ENCODE measurements at places on chromosomes 12 and 14.

- DNase-seq = no peak
These were observed 47.1 kb downstream of the TBX3 start for GRCh38 chr12:114636723-114637480.

GRCh38 chr12:33628087-33628486 lies 188.5 kb upstream of the SYT10 start:
- no peak for DNase-seq

DNA sequence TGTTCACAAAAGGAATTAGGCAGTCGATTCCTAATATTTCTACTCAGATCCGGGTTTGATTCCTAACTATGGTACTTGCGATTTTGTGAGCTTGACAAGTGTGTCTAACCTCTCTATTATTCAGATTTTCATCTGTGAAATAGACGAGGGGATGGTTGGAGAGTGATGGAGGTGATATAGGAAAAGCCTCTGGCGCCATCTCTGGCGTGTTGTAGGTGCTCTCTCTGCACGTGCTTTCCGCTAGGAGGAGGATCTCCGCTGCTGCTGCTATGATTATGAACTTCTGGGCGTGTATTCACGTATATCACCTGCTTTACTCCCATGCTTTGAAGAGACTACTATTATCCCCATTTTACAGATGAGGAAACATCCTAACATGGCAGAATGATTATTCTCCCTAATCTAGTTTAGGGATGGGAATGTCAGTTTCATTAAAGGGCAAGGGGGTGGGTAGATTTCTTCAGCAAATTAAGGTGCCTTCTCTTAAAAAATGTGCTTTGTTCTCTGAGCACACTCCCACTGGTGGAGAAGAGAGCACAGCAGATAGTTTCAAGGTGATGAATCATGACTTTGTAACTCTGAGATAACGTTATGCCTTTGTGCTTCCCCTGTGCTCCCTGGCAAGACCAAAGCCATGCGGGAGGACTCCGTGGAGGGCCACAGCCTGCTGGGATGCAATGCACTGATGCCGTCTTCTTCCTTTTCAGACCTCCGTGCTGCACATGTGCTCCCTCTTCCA lies 97.1 kb downstream of the PRIMA1 start:
- DNase-seq = no peak

- no peak for DNase-seq
These were observed 28.5 kb upstream of the PNMA1 start for GRCh38 chr14:73742520-73743238.

DNA sequence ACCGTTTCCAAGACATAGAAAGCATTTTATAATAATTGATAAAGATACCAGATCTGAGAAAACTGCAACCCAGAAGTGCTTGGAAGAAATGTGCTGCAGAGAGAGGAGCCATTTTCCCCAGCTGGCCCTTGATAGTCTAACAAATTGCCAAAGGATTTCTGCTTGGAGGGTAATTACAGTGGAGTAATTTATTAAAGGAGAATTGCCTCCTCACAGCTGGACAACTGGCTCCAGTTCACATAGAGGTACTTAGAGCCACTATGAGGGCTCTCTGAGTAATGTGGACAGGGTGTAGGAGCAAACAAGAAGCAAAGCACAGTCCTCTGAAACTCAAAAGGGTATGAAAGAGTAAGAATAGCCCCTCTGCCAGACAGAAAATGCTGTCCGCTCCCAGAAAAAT lies 335.6 kb downstream of the SYT1 start:
- DNase-seq = no peak

DNA sequence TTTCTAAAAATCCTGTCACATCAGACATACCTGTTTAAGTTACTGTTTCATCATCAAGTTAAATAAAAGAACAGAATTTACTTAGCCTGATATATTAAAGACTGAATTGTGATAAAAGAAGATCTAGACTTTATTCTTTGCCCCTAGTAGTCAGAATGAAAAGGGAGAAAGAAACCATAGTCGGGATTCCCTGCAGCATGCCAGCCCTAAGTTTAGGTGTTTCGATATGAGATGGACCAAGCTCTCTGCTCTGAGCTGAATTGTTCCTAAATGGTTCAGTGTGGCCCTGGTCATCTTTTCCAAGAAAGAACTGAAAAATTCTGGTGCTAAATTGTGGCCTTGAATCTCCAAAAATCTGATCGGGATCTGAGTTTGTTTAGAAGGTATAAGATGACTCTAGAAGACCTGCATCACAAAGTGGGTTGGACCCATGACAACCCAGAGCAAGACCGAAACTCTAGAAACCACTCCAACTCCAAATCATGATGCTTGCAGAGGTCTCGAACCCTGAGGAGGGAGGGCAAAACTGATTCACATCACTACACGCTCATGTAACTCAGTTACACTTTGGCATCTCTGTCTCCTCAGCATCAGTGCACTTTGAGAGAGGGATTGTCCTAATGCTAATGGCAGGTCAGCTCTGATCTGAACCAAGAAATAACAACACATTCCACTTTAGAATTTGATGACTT lies 15.7 kb downstream of the PTGER2 start:
- DNase-seq = no peak

GRCh38 chr14:74904635-74905503 lies 18.2 kb downstream of the RPS6KL1 start:
- no peak for DNase-seq

DNA sequence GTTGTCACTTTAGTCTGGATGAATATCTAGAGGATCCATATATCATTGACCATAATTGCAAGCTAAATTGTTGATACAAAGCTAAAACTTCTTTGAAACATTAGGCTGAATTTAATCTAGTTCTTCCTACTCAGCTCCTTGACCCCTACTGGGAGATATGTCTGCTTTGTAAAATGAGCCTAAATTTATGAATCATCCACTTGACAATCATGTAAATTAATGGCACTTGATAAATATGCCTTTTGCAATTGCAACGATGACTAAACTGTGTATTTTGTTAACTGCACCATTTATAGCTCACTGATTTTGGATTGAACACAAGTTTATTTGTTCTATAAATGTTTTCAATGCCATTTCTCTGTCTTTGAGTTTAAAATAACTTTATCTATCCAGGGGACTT lies 1616.5 kb upstream of the FLRT2 start:
- DNase-seq = no peak

GRCh38 chr14:83757916-83758315 lies 1772.0 kb upstream of the FLRT2 start:
- DNase-seq = no peak

DNA sequence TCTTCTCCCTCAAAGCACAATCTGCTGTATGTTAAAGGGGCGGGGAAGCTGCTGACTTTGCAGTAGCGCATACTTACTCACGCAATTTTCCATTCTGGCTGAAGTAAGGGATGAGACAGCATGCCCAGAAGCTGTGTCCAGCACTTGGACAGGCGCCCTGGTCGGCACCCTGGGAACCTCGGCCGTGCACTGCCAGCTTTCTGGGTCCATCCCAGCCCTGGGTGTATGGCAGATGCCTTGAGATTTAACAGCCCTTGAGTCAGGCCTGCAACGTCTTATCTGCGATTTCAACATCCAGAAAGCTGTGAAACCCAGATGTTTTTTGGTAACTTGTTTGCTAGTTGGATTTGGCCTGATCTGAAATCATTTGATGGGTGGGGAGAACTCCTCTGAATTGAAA lies 16.1 kb downstream of the EML1 start:
- DNase-seq = no peak

- no peak for DNase-seq
These were observed 40.8 kb upstream of the CSRP2 start for GRCh38 chr12:76919383-76920171.

DNA sequence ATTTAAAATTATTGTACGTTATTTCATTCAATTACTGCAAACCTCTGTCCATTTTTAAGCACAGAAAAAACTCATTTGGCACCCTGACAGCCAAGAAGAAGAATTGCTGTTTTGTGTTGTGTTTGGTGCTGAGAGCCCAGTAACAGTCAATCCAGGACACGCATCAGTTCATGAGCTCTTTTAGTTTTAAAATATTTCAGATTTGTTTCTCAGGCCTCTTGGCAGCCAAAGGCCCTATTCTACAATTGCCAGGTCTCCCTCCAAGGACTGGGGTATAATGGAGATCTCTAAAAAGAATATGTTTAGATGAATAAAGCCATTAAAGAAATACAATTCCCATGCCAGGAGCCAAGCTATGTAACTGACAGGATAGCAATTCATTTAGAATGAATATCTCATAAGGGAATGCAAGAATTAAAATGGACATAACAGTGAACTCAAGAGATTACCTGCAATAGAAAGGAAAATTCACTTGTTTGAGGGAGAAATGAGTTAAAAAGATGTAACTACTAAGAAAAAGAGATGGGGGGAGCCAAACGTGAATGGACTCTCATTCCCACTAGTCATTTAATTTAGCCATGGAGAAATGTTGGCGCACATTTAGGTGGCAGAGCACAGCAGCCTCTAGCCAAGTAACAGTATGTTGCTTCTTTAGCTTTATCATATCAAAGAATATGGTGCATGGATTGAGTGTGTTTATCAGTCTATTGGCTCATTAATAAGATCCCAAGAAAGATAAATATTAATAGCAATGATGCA lies 140.6 kb upstream of the PELI2 start:
- no peak for DNase-seq

GRCh38 chr12:1630133-1630826 lies 1.2 kb downstream of the WNT5B start:
- no peak for DNase-seq

- no peak for DNase-seq
These were observed 115.0 kb downstream of the TPH2 start for GRCh38 chr12:72053604-72054003.
